ENCODE measurements at places on chromosomes 5 and 9.

GRCh38 chr5:41797662-41798061 lies 72.6 kb downstream of the OXCT1 start:
- DNase-seq = no peak

DNA sequence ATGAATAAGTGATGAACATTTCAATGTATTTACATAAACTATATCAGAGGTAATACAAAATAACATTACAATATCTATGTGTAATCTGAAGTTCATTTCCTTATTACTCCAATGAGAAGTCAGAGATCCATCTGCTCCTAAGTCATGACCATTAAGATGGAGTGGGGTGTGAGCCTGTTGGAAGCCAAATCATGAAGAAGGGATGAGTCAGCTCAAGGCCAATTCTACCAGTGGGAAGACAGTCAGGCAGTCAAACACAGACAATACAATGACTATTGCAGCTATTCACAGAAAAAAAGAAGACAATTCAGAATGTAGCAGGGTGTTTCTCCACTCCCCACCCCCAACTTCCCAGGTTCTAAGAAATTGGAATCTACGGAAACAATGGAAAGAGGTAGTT lies 155.0 kb downstream of the NFIB start:
- DNase-seq = no peak

- no peak for DNase-seq
These were observed 36.7 kb upstream of the ANXA1 start for GRCh38 chr9:73114958-73115357.

DNA sequence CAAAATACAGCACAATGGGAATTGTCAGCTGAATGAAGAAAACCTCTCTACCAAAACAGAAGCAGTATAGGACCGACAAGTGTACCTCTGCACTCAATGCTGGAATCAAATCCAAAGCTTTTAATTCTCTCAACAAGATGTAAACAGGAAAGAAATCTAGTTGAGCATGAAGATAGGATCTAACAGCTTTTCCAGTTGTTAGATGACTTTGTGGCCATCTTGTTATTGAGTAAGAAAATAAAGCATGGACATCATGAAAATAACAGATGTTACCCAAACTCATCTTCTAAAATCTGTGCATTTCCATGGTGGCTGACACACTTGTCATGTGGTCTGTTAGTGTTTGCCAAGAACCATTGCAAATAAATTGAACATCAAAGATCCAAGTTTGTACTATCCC lies 34.7 kb downstream of the SREK1 start:
- no peak for DNase-seq

- DNase-seq = no peak
These were observed 816.4 kb downstream of the SEMA5A start for GRCh38 chr5:8729437-8729836.

Data from MM.1S (cell line).